ENCODE measurements at places on chromosomes 2 and 18.
A peak's percentile ranks its signal among the peaks of the same experiment; 100 is the strongest.

- no peak for DNase-seq
Measured at GRCh38 chr18:79942786-79943607, 8.5 kb downstream of the SLC66A2 start.

DNA sequence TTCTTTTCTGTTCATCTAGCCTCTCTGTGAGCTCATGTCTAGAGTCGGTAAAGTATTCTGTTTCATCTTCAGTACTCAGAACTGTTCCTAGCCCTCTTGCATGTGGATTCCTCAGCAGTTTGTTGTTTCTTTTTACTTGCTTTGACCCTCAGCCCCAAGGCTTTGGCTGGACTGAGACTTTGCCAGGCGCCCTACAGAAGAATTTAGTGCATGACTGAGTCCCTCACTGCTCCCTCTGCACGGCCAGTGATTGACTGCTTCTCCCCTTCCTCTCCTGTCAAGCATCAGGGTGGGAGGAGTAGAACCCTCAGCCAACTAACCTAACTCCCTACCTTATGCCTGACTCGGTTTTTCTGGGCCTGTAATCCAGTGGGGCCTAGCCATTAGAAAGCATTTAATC is 109.8 kb downstream of the ESCO1 start:
- no peak for DNase-seq

DNA sequence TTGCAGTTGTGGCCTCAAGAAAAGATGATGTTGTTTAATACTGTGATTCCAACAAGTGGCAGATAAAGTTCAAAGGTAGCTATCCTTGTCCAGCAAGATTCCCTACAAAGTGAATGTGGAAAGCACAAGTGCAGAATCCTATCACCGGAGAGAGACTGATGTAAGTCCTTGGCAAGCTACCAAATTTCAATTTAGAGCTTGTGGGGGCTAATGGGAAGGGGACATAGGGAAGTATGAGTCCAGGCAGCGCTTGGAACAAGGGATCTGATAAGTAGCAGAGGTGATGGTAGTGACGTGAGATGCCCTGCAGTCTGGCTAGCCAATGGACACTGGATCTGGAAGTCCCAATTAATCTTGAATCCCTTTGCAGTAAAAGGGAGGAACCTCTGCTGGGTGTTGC is 165.2 kb upstream of the DTNA start:
- DNase-seq: no peak

- no peak for DNase-seq
Measured at GRCh38 chr18:70506511-70506910, 217.7 kb downstream of the SOCS6 start.

DNA sequence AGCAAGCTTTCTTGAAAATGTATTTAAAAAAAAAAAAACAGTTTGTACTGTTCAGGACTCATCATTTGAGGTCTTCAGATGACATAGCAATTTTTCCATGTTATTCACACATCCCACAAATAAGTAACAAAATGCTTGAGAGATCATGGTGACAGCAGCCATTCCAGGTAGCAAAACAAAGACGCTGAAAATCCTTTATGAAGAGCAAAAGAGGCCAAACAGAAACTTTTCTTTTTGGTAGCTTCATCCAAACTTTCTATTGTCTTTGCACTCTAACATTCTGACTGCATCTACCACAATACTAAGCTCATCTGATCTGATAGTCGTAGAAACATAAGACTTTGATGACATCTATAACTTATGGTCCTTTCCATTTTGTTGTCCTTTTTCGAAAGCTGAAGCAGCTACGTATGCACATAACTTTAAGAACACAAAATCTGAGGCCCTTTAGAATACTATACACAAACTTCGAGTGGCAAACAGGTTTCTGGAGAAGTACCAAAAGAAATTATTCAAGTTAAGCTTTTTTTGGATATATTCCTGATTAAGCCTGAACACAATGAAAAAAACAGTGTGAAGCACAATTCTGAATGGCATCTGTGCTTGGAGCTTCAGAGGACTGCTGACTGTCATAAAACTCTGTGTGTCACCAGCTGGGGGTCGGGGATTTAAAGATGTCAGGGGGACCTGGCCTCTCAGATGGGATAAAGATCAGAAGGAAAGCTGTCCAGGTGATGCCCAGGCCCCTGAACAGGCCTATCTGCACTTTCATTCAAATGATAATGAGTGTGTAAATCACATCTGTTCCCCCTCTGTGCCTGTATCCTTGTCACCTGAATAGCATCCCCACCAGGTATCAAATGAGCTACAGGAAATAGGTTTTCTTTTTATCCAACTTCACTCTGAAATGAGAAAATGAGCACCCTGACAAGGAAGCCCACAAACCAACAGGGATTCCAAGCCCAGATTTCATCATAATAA is 75.8 kb downstream of the ZEB2 start:
- no peak for DNase-seq

DNA sequence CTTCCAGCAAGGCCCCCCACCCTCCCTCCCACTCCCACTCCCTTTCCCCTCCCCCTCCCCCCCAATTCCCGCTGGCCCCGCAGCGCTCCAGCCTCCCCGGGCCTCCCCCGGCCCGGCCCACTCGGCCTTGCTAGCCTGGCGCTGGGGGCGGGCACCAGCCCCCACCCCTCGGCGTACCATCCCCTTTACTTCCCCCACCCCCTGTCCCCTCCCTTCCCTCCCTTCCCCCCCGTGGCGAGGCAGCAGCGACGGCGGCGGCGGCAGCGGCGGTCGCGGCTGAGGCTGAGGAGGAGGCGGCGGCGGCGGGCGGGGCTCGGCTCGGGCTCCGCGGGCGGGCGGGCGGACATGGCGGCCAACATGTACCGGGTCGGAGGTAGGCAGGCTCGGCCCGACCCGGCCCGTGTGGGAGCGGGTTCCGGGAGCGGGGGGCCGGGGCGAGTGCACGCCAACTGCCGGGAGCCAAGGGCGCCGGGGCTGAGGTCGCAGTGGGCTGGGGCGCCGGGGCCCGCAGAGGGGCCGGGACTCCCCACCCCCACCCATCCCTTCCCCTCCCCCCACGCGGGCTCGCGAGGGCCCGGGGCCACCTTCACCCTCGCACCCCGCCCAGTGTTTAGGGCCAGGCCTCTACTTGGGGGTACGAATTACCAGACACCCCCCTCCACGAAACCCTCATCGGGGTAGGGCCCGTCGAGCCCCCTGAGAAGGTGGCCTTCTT is at the start of gene MTA3:
TSS of gene MTA3 (plus strand) at position 232 of the 715 bp plus-strand sequence. CDS start at position 346, 114 bp downstream.
- peak; percentile 26 for DNase-seq

DNA sequence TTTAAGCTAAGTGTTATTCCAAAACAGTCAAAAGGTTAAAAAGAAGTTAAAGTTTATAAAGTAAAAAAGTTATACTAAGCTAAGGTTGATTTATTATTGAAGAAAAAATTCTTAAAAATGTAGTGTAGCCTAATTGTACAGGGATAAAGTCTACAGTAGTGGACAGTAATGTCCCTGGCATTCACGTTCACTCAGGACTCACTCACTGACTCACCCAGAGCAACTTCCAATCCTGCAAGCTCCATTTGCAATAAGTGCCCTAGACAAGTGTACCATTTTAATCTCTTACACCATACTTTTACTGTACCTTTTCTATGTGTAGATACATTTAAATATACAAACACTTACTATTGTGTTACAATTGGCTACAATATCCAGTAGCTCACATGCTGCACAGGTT is 86.1 kb downstream of the CACNB4 start:
- no peak for DNase-seq

DNA sequence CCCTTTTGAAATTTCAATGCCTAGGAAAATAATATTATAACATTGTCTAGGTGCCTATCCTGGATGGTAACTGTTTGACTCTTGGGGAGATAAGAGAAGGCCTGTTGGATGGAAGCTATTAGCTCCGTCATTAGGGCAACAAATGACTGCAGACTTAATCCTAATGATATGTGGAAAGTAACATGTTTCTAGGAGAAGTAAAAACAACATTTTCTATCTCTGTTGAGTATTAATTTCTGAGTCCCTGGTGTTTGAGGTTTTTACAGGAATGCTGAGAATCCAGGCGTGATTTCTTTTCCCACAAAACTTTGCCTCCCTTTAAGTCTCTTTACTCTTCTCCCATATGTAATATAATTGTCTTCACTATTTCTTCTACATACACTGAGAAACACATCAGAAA is 159.1 kb downstream of the GALNT1 start:
- DNase-seq: no peak

GRCh38 chr2:63842149-63843061 is 709 bp downstream of the UGP2 start:
- no peak for DNase-seq

DNA sequence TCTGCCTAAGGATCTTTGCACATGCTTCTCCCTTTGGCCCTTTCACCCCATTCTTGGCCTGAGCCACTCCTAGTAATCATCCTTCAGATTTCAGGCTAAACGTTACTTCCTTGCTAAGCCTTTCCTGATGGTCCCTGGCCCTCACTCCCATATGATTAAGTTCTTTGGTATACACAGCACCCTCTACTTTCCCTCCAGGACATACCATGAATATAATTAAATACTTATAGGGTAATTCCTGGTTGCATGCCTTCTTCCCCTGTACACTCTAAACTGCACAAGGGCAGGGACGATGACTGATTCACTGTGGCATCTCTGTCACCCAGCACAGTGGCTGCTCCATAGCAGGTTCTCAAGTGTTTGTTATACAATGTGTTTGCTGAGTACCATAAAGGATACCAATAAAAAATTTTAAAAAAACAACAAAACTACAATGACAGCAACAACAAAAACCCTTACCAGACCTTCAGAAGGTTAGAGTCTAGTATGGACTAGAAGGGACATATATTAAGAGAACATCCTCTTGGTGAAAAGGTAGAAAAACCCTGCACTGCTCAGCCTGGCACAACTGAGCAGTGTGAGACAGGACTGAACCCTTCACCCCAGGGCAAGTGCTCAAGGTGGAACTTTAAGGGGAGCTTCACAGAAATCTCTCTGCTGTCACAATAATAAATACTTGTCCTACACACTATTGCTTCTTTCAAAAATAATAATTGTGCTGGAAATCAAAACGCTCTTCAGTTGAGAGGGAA is 76.2 kb downstream of the AAK1 start:
- no peak for DNase-seq

GRCh38 chr18:74342416-74343043 is 26.9 kb downstream of the C18orf63 start:
- no peak for DNase-seq

- DNase-seq: no peak
Measured at GRCh38 chr2:181649436-181649979, 7.4 kb downstream of the CERKL start.

DNA sequence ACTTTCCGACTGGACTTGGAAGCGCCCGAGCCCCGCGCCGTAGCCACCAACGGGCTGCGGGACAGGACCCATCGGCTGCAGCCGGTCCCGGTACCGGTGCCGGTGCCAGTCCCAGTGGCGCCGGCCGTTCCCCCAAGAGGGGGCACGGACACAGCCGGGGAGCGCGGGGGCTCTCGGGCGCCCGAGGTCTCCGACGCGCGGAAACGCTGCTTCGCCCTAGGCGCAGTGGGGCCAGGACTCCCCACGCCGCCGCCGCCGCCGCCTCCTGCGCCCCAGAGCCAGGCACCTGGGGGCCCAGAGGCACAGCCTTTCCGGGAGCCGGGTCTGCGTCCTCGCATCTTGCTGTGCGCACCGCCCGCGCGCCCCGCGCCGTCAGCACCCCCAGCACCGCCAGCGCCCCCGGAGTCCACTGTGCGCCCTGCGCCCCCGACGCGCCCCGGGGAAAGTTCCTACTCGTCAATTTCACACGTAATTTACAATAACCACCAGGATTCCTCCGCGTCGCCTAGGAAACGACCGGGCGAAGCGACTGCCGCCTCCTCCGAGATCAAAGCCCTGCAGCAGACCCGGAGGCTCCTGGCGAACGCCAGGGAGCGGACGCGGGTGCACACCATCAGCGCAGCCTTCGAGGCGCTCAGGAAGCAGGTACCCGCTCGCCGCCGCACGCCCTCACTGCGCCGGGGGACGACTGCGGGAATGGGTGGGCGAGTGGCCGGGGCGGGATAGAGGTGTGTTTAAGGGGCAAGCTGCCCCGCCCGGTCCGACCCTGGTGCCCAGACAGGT is 713 bp downstream of the ATOH8 start:
- DNase-seq: no peak
